ENCODE measurements at places on chromosomes 3 and 15. TPM values are rescaled to one million over a fixed set of nuclear protein-coding genes. Genes with fewer than 3 reads are reported as not detected.
A peak's percentile ranks its signal among the peaks of the same experiment; 100 is the strongest.

GRCh38 chr3:50356553-50356952 lies 2.8 kb downstream of the TMEM115 start:
- peak; percentile 78 for DNase-seq

DNA sequence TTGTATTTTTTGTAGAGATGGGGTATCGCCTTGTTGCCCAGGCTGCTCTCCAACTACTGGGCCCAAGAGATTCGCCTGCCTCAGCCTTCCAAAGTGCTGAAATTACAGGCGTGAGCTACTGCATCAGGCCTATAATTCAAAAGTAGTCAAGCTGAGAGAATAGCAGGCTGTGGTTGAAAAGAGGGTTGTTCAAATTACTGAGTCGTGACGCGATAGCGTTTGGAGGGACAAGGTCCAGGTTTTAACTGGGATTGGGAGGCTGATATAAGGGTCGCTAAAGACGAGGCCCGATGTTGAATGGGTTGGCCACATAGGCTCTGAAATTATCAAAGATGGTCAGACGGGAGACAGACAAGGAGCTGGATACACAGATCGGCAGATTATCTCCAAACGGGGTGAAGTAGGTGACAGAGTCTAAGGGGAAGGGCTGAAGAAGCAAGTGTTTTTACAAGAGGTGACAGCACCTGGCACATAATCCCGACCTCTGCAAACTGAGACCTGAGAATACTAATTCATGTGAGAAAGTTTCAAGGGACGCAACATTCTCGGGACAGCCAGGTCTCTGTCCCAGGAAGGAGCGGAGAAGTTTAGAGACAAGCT lies 759 bp upstream of the ARID3B start:
- no peak for DNase-seq

- no peak for DNase-seq
Observed at GRCh38 chr3:119965692-119966091, 128.6 kb downstream of the GSK3B start.

DNA sequence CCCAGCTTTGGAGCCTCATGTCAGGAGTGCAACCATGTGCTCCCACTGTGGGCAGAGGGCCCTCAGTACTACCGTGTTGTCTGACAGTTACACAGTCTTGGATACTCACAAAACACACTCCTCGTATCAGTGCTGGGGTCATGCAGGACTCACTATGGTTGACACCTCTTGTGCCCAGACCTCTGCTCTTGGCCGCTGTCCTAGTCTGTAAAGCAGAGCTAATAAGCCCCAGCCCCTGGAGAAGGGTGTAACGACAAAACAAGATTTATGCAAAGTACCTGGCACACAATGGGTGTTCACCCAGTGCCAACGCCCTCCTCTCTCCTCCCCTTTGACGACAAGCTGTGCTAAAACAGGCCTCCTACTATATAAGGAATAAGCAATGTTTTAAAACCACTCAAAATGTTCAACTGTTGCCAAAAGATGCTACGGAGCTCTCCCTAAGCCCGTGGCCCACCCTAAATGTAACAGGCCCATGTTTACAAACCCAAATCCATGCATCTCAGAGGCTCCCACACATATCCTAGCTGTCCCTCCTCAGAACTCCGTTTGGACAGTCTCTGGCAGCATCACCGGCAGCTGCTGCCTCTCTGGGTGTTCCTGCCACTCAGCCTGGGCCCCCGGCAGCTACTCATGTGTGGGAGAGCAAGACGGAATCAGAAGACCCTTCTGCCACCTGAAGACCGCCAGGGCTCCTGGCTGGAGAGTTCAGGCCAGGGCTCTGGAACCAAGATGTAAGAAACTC lies 65.8 kb downstream of the MRPL46 start:
- no peak for DNase-seq

The CD200R1 gene
- not detected for total RNA-seq

The AP3B2 gene
- 10.4 TPM for total RNA-seq

The TRPM1 gene
- not detected for total RNA-seq

The FAM174B gene
- 13.1 TPM for total RNA-seq

The PFN2 gene
- total RNA-seq, result 62.3 TPM

The CCRL2 gene
- 13.5 TPM for total RNA-seq

The TUSC7 gene
- not detected for total RNA-seq

The ADAMTS7 gene
- total RNA-seq, result 1.2 TPM
